ENCODE measurements at places on chromosomes 11 and 22. TPM values are rescaled to one million over a fixed set of nuclear protein-coding genes. Genes with fewer than 3 reads are reported as not detected.

GVQW3 gene
- total RNA-seq: 19.9 TPM

OR52E8 gene
- total RNA-seq: not detected

CDKN1C gene
- total RNA-seq: 25.8 TPM

EWSR1 gene
- 122 TPM for total RNA-seq

NECTIN1 gene
- total RNA-seq: 12.8 TPM

OR4B1 gene
- not detected for total RNA-seq

LMNTD2 gene
- total RNA-seq: under 0.01 TPM

TST gene
- total RNA-seq: 3.2 TPM

RPLP2 gene
- 250 TPM for total RNA-seq

MMP13 gene
- total RNA-seq: 0.25 TPM

CHRNA10 gene
- 0.25 TPM for total RNA-seq

GRM5 gene
- total RNA-seq: 141 TPM

OR5M3 gene
- total RNA-seq: not detected

TOLLIP gene
- total RNA-seq: 21.4 TPM

PHETA2 gene
- total RNA-seq: 2.5 TPM

SDF2L1 gene
- 3.7 TPM for total RNA-seq

DERL3 gene
- total RNA-seq: 0.49 TPM

FGF3 gene
- total RNA-seq: not detected

ART1 gene
- total RNA-seq: not detected

FANCF gene
- 17.2 TPM for total RNA-seq

SWAP70 gene
- total RNA-seq: 9.8 TPM

PLEKHA7 gene
- 5.7 TPM for total RNA-seq

KRTAP5-7 gene
- total RNA-seq: not detected

FLRT1 gene
- 7.6 TPM for total RNA-seq

SLN gene
- 27.0 TPM for total RNA-seq

INS gene
- total RNA-seq: not detected

LGALS12 gene
- not detected for total RNA-seq

EIF3M gene
- total RNA-seq: 89.5 TPM

LUZP2 gene
- 27.0 TPM for total RNA-seq

PLCB3 gene
- total RNA-seq: 3.7 TPM

OR5P2 gene
- not detected for total RNA-seq

OR5A1 gene
- not detected for total RNA-seq

PPFIBP2 gene
- 15.5 TPM for total RNA-seq

PIH1D2 gene
- total RNA-seq: 1.5 TPM

DMC1 gene
- 3.4 TPM for total RNA-seq

All from temporal lobe (tissue), 4 donors.